Mesothelial cell of epicardium (in vitro differentiated cells): ENCODE measurements at places on chromosomes 16 and 17. TPM values are rescaled to one million over a fixed set of nuclear protein-coding genes. Genes with fewer than 3 reads are reported as not detected.
A peak's percentile ranks its signal among the peaks of the same experiment; 100 is the strongest.

DNA sequence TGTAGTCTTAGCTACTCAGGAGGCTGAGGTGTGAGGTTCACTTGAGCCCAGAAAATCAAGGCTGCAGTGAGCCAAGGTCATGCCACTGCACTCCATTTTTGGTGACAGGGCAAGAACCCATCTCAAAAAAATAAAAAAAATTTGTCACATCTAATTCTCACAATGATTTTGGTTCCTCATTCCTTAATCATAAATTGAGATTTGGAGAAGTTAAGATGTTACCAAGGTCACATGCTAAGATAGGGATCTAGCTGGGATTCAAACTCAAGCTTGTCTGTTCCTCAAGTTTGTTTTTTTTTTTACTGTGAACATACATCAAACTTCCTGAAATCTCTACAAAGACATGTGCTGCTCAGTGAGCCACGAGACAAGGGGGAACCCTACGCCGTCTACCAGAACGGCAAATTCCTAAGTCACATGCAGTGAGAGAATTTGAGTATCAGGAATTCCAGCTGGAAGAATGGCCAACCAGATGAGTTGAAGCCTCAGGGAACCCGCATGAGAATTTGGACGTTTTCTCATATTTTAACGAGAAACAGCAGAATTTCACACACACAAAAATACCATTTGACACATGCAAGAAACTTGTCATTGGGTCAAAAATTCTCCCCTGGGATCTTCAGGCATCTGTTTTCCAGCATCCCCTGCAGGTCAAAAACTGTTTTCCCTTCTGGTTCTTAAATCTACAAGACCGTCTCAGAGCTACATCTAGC lies 414.1 kb upstream of the GOT2 start:
- H3K27ac ChIP-seq = no peak overlapping the region
- no peak overlapping the region for H3K4me3 ChIP-seq
- DNase-seq = no peak
- no peaks in the 10 kb centered on the region for H3K4me1 ChIP-seq

DNA sequence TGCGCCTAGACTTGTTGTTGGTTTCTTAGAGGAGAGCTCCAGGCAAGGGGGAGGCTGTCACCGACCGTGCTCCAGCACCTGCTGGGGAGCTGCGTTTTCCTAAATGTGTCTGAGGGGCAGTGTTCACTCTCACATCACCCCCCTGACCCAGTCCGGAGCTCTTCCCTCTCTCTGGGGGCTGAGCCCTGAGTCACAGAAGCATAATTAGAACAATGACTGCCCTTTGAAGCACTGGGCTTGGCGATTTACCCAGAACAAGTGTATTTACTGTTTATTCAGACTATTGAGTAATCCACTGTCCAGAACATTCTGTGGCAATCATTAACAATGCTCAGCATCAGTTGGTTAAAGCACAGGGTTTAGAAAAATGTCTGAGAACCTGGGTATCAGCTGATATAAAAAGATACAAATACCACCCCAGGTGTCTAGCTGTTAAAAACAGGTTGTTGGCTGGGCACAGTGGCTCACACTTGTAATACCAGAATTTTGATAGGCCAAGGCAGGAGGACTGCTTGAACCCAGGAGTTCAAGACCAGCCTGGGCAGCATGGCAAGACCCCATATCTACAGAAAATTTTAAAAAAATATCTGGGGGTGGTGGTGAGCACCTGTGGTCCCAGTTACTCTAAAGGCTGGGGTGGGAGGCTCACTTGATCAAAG lies 8.1 kb downstream of the CES4A start:
- no peaks in the 10 kb centered on the region for H3K36me3 ChIP-seq
- DNase-seq = no peak
- no peak overlapping the region for H3K4me3 ChIP-seq
- peaks cover 27% of the 10 kb centered on the region for H3K27me3 ChIP-seq

DNA sequence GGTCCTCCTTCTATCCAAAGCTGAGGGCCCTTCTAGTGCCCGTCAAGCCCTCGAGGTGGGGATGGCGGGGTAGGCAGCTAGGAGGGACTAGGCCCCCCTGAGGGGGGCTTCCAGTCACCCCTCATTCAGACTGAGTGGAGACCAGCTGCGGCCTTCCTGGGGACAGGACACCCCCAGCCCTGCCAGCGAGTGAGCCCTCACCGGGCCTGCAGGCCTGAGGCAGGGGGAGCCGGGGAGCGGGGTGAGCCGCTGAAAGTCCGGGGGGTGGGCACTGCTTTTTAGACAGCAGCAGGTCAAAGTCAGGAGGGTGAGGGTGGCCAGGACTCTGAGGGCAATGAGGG lies 8.7 kb upstream of the KREMEN2 start:
- H3K27ac ChIP-seq = no peak overlapping the region
- peaks cover 11% of the 10 kb centered on the region for H3K27me3 ChIP-seq
- H3K4me1 ChIP-seq = peaks cover 10% of the 10 kb centered on the region
- no peak for DNase-seq
- no peaks in the 10 kb centered on the region for H3K36me3 ChIP-seq
- no peak overlapping the region for H3K4me3 ChIP-seq

DNA sequence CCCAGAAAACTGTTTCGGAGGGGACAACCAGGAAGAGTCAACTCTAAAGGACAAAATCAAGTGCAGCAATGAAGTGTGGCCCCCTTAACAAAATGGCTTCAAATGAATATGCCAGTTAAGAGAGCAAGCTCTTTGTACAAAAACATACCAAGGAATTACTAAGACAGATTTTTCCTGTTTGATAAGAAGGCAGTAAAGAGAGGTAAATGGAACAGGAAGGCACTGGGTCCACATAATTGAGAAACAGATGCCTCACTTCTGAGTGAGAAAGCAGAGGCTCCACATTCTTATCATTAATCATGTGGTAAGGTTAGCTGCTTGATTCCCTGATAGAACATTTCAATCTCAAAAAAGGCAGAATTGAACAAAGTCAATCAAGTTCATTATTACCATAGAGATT lies 44.9 kb downstream of the MBTD1 start:
- no peak for DNase-seq
- H3K36me3 ChIP-seq = peaks cover 39% of the 10 kb centered on the region
- no peaks in the 10 kb centered on the region for H3K4me1 ChIP-seq
- no peaks in the 10 kb centered on the region for H3K27me3 ChIP-seq
- H3K4me3 ChIP-seq = no peak overlapping the region

DNA sequence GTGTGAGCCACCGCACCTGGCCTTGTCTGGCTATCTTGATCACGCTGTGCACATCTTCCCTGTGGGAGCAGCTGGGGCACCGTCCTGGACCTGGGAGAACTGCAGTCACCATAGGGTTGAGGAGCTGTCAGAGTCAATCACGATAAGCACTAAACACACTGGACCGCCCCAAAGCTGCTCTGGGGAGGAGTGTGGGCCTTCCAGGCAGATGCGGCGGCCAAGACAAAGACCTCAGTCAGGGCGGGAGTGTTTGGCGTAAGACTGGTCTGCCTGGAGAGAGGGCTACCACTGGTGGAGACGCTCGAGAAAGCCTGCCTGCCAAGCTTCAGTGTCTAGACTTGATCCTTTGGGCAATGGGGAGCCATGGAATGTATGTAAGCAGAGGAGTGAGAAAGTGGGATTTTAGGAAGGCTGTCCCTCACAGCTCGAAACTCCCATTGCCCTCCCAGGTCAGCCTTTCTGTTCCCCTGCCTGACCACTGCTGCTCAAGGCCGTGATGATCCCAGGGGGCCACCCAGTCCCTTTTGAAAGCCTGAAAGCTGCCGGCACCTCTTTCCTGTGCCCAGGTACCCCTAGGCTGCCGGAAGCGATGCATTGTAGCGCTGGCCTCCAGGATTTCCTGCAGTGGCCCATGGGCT lies 29.3 kb upstream of the CIBAR2 start:
- DNase-seq = no peak
- no peaks in the 10 kb centered on the region for H3K36me3 ChIP-seq
- H3K27ac ChIP-seq = no peak overlapping the region
- peaks cover 1% of the 10 kb centered on the region for H3K27me3 ChIP-seq
- H3K4me1 ChIP-seq = peaks cover 28% of the 10 kb centered on the region

GRCh38 chr17:61422116-61422799 lies 22.6 kb downstream of the TBX2 start:
- no peak for DNase-seq
- H3K27me3 ChIP-seq = peaks cover 23% of the 10 kb centered on the region
- H3K4me3 ChIP-seq = no peak overlapping the region
- H3K36me3 ChIP-seq = no peaks in the 10 kb centered on the region
- no peaks in the 10 kb centered on the region for H3K4me1 ChIP-seq

DNA sequence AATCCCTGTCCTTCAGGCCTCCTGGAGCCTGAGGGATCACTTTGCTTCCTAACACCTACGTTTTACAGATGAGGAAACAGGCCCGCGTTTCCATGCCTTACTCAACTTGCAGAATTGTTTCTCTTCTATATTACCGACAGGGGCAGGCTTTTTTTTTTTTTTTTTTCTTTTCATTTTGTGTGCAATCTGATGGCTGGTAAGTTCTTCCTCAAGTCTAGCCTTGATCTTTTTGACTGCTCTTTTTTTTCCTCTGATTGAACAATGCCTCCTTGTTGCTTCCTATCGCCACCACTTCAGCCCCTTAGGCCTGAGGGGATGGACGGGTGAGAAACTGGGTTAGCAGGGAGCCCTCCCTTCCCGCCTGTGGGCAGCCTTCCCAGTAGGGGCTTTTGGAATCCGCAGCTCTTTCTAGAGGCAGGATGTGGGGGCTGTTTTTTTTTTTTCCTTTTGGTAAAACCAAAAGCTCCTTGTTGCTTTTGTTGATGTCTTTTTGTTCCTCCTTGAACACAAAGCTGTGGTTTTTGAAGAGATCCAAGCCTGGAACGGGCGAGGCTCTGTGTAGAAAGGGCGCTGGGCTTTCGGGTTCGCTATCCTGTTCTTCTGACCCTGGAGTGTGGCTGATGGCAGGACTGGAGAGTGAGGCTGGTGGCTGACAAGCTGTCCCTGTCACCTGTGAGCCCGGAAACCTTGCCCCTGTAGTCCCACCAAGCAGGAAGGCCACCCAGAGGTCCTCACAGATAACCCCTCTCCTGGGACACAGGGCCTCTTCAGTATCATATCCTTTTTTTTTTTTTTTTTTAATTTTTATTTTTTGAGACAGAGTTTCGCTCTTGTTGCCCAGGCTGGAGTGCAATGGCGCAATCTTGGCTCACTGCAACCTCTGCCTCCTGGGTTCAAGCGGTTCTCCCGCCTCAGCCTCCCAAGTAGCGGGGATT lies 14.0 kb downstream of the LASP1 start:
- peak overlapping the region; percentile 84 for H3K27ac ChIP-seq
- peaks cover 16% of the 10 kb centered on the region for H3K36me3 ChIP-seq
- peak overlapping the region; percentile 20 for H3K4me3 ChIP-seq
- no peak for DNase-seq

DNA sequence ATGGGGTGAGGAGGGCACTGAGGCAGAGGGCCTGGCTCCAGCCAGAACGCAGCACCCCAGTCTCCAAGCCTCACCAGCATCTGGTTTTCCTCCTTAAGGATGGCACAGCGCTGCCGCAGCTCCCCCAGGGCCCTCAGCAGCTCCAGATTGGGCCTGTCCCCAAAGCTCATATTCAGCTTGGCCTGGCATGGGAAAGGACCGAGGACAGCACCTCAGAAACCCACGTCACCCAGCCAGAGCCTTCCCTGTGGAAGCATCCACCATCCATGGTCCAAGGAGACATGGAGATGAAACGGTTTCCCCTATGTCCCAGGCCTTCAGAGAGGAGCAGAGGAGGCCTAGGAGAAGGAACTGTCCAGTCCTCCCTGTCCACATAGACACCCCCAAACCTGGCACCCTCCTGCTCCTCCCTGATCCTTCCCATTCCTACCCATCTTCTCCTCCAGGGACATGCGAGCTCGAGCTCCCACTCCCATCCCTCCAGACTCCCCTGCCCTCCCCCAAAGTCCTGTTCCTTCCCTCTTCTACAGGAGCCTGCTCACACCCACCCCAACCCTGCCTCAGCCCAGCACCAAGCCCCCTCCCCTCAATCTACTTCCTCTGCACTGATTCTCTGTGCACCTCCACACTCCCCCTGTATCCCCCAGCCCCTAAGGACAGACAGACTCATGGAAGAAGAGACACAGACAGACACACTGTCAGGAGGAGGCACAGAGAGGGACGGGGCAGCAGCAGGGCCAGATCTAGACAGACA lies 1.8 kb downstream of the TSPOAP1 start:
- no peak for DNase-seq
- peak overlapping the region; percentile 74 for H3K4me3 ChIP-seq
- H3K4me1 ChIP-seq = peaks cover 25% of the 10 kb centered on the region
- no peak overlapping the region for H3K27ac ChIP-seq
- H3K27me3 ChIP-seq = no peaks in the 10 kb centered on the region

- H3K4me1 ChIP-seq = peaks cover 55% of the 10 kb centered on the region
- H3K36me3 ChIP-seq = no peaks in the 10 kb centered on the region
- H3K27ac ChIP-seq = peak overlapping the region; percentile 97
Observed at GRCh38 chr17:67244431-67245072, 444 bp downstream of the HELZ start.

DNA sequence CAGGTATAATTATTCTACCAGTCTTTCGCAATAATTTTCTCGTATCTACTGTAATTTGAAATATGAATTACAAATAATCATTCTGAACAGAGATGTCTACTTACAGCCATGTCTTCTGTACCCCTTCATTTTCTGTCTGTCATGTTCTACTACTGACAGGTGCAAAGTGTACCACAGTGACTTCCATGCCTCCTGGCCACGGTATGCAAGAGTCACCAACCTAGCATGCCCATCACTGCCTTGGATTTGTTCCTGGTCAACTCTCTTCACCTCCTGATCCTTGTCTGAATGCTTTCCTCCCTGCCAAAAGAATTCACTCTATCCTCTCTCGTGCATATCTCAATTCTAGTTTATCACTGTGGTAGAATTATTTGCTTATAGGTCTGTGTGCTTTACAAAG lies 755.4 kb downstream of the KCNJ2 start:
- no peaks in the 10 kb centered on the region for H3K36me3 ChIP-seq
- no peak for DNase-seq
- H3K27ac ChIP-seq = no peak overlapping the region
- no peaks in the 10 kb centered on the region for H3K4me1 ChIP-seq
- H3K27me3 ChIP-seq = no peaks in the 10 kb centered on the region
- H3K4me3 ChIP-seq = no peak overlapping the region

GRCh38 chr17:5783269-5783668 lies 199.0 kb upstream of the NLRP1 start:
- H3K4me3 ChIP-seq = no peak overlapping the region
- H3K36me3 ChIP-seq = no peaks in the 10 kb centered on the region
- DNase-seq = no peak
- no peak overlapping the region for H3K27ac ChIP-seq
- H3K4me1 ChIP-seq = no peaks in the 10 kb centered on the region

GRCh38 chr16:68517606-68518166 lies 21.4 kb upstream of the ZFP90 start:
- peaks cover 11% of the 10 kb centered on the region for H3K4me1 ChIP-seq
- no peak overlapping the region for H3K4me3 ChIP-seq
- H3K27ac ChIP-seq = peak overlapping the region; percentile 62

- peaks cover 18% of the 10 kb centered on the region for H3K36me3 ChIP-seq
- no peaks in the 10 kb centered on the region for H3K27me3 ChIP-seq
- no peak overlapping the region for H3K27ac ChIP-seq
- H3K4me3 ChIP-seq = no peak overlapping the region
- H3K4me1 ChIP-seq = peaks cover 12% of the 10 kb centered on the region
Observed at GRCh38 chr17:45273551-45273957, 11.7 kb upstream of the SPATA32 start.

- DNase-seq = no peak
- H3K4me1 ChIP-seq = peaks cover 38% of the 10 kb centered on the region
- H3K27me3 ChIP-seq = peaks cover 6% of the 10 kb centered on the region
- H3K36me3 ChIP-seq = peaks cover 3% of the 10 kb centered on the region
- H3K27ac ChIP-seq = no peak overlapping the region
Observed at GRCh38 chr17:66954632-66955031, 9.9 kb upstream of the CACNG4 start.

The CFAP97D1 gene
- total RNA-seq = 0.07 TPM in 1 of 3 replicates, not detected in the others

The DCUN1D3 gene
- 10.8 to 12.4 TPM (median 12.0 TPM) in 3 replicates for total RNA-seq

The LCMT1 gene
- 54.6 to 58.5 TPM (median 57.2 TPM) in 3 replicates for total RNA-seq

The RNF135 gene
- total RNA-seq = 15.4 to 15.8 TPM (median 15.7 TPM) in 3 replicates
